ENCODE measurements at places on chromosomes 13 and 19.

- peak; percentile 58 for DNase-seq
These were observed 19.2 kb upstream of the UQCR11 start for GRCh38 chr19:1624458-1624857.

DNA sequence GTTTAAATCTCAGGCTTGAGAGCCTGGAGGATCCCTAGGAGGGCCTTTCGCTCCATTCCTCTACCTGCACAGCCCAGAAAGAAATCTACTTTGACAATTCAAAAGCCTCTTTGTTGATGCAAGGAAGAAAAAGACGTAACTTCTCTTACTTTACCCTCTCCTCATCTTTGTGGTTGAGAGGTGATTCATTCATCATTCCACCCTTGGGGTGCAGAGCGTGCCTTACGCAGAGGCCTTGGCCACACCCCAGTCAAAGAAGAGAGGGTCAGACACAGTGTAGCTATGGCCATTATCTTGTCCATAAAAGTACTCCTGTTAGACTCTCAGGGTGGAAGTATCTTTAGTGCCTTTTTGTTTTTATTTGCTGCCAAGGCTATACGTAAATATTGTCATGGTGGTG, 184.0 kb downstream of the IRS2 start:
- no peak for DNase-seq

DNA sequence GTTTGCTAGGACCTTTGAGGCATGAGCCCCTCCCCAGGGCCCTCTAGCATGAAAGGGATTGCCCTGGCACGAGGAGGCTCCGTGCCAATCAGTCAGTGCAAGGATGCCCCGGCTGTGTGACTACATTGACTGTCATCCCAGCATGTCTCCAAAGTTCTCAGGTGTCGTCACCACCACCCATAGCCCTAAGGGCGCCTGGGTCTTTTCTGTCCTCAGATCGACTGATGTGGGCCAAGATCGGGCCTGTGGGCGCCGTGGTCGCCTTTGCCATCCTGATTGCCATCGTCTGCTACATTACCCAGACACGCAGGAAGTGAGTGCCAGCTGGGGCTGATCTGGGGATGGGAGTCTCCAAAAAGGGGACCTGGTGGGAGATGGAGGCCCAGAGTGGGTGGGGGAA, 18.4 kb downstream of the MAG start:
- DNase-seq: no peak

DNA sequence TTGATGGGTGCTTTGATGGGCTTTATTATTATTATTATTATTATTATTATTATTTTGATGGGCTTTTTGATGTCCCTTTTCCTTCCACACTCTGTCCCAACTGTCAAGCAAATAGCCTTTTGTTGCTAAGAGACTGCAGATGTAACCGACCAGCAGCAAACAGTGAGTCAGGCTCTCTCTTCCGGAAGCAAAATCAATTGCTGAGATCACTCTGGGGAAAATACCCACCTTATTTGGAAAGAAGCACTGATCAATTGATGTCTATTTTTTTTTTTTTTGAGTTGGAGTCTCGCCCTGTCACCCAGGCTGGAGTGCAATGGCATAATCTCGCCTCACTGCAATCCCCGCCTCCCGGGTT, 2.9 kb downstream of the LDLR start:
- peak; percentile 68 for DNase-seq

DNA sequence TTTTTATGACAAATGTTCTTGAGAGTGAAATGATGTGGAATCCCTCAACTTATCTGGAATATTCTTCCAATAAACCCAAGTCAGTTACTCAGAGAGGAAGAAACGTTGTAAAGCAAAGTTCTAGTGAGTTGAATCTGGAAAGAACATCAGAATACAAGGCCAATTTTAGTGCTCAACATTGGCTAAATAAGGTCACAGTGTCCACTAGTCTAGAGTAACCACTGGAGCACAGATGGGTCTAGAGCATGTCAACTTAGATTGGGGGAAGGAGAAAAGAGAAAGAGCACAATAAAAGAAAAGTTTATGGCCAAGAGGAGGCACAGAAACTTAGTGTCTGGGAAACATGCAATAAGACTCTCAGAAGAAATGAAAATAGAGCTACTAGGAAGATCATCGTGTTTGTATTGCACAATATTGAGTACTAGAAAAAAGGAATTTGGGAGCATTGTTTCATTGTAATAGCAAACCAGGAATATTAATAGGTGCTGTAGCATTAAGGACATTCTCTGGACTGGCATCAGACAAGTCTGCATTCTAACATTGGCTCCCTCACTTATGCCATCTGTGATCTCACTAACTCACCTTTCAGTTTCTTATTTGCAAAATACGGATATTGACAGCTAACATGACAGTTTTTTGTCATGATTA, 1318.5 kb downstream of the PCDH9 start:
- DNase-seq: no peak

GRCh38 chr13:51000571-51001260, 91.1 kb downstream of the RNASEH2B start:
- no peak for DNase-seq

DNA sequence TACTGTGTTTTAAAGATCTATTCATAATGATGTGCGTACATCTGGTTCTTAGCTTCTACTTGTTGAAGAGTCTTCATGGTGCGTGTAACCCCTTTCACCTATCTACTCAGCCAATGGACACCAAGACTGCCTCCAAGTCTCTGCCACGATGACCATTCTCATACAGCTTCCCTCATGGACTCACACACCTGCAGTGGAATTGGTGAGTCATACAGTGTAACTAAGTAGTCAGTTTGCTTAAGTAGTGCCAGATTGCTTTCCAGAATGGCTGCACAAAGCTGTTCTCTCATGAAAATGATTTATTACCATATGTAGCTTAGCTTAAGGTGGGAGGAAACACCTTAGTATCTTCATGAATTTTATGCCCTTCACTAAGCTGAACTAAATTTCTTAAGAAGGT, 112.3 kb downstream of the AKAP11 start:
- DNase-seq: no peak

DNA sequence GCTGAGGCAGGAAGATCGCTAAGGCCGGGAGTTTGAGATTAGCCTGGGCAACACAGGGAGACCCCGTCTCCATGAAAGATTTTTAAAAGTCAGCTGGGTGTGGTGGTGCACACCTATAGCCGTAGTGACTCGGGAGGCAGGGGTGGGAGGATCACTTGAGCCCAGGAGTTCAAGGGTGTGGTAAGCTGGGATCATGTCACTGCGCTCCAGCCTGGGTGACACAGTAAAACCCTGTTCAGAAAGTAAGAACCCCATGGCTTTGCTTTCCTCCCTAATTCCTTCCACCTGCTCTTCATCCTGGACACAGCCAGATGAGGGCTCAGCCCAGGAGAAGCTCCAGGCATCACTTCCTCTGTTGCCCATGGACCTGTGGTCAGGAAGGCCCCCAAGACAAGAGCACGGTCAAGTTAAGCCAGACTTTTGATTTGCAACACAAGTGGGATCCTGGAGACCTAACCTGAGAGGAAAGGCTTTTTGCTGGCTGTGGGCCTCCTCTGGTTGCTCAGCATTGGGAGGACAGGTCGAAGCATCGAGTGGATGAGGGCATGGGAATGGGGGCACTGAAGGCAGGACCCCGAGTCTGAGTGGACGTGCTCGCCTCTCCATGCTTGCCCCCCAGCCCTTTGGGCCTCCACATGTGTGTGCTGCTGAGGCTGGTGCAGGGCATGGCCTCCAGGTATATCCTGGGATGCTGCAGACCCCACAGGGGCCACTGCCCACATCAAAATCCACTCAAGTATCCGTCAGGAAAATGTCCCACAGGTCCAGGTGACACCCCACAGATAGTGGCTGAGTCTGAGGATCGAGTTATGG, 25.4 kb downstream of the TUBA3C start:
- no peak for DNase-seq
